ENCODE measurements at places on chromosomes 12 and 14. TPM values are rescaled to one million over a fixed set of nuclear protein-coding genes. Genes with fewer than 3 reads are reported as not detected.

The COX8C gene
- 1.2 TPM for total RNA-seq

The GNB3 gene
- total RNA-seq, result 0.95 TPM

DNA sequence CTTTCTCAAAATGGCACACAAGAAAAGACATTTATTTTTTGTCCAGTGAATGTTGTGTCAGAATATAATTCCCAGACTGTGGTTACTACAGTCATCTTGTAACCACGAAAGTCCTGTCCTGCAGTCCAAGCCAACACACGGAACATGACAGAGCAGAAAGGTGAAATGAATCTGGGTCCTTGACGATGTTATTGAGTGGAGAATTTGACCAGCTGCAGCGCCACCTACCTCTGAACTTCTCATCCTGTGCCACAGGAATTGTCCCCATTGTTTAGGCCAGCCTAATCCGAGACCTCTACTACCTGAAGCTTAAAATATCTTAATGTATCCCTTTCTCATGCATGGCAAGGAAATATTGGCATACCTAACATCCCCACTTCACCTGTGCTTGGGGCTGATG, 64.1 kb upstream of the OTX2 start:
- no peak overlapping the region for H3K4me3 ChIP-seq
- peaks cover 4% of the 10 kb centered on the region for H3K27me3 ChIP-seq
- no peaks in the 10 kb centered on the region for H3K4me1 ChIP-seq
- H3K27ac ChIP-seq, result no peak overlapping the region
- no peaks in the 10 kb centered on the region for H3K36me3 ChIP-seq

DNA sequence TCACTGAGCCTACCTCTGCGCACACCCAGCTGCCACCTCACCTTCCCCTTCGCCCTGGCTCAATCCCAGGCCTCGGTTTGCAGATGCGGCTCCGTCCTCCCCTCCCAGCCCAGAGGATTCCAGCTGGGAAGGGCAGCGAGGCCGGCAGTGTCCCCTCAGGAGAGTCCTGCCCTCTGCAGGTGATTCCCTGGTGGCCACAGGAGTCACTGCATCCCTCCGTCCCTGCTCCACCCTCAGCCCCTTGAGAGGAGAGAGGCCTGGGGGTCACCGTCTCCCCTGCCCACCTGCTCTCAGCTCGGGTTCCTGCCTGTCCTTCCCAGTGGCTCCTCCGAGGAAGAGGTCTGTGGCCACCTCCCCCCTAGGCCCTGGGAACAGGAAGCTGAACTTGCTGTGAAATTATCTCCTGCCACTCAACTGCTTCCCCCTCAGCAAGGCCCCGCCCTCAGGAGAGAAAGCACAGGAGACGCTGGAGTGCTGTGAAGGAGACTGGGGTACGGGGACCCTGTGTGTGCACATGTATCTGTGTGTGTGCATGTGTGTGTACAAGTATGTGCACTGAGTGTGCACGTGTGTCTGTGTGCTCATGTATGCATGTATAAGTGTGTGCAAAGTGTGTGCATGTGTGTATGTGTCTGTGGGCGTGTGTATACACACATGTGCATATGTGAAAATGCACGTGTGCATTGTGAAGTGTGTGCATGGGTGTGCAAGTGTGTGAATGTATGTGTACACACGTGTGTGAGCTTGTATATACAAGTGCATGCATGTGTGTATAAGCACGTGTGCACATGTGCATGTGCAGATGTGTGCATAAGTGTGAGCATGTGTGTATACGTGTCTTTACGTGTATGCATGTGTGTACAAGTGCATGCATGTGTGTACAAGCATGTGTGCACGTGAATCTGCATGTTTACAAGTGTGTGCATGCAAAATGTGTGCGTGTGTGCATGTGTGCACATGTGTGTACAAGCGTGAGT, 13.2 kb upstream of the GALNT9 start:
- DNase-seq, result no peak
- H3K36me3 ChIP-seq, result no peaks in the 10 kb centered on the region
- H3K4me3 ChIP-seq, result no peak overlapping the region
- no peak overlapping the region for H3K27ac ChIP-seq
- peaks cover 10% of the 10 kb centered on the region for H3K27me3 ChIP-seq

- H3K27me3 ChIP-seq, result no peaks in the 10 kb centered on the region
- no peak overlapping the region for H3K27ac ChIP-seq
- no peaks in the 10 kb centered on the region for H3K4me1 ChIP-seq
- no peak overlapping the region for H3K4me3 ChIP-seq
- H3K36me3 ChIP-seq, result no peaks in the 10 kb centered on the region
- no peak for DNase-seq
Measured at GRCh38 chr12:105935106-105935505, 203.6 kb downstream of the NUAK1 start.

DNA sequence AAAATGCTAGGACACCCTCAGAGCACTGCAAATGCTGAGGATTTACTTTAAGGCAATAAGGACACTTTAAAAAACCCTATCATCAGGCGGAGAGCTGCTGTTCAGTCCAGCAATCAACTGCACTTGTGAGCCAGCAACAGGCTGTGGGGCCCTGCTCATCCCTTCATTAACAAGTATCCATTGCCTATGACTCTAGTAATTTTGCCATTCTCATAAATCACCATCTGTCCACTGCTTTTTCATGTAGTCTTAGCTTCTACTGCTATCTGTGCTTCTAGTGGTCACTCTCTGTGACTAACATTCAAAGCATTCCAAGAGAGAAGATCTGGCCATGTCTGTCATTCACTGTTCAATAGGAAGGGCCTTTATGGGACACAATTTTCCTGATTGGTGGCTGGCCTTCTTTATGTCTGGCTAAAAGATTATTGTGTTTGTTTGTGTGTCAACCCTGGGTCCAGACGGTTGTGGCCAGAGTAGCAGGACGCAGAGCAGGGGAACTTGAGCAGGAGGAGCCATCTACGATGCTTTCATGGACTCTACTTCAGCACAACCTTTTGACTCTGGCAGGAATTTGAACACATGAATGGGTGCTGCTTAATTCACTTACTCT, 3.6 kb upstream of the KRAS start:
- H3K4me3 ChIP-seq, result no peak overlapping the region
- DNase-seq, result no peak
- H3K36me3 ChIP-seq, result peaks cover 8% of the 10 kb centered on the region
- peaks cover 28% of the 10 kb centered on the region for H3K27me3 ChIP-seq

- H3K36me3 ChIP-seq, result no peaks in the 10 kb centered on the region
- no peaks in the 10 kb centered on the region for H3K4me1 ChIP-seq
- no peaks in the 10 kb centered on the region for H3K27me3 ChIP-seq
- H3K27ac ChIP-seq, result no peak overlapping the region
- H3K4me3 ChIP-seq, result no peak overlapping the region
Measured at GRCh38 chr14:87629788-87630187, 363.2 kb downstream of the GALC start.

GRCh38 chr14:59199205-59199604, 10.7 kb downstream of the DAAM1 start:
- H3K4me3 ChIP-seq, result no peak overlapping the region
- peak overlapping the region; percentile 15 for H3K27ac ChIP-seq
- no peaks in the 10 kb centered on the region for H3K36me3 ChIP-seq
- peaks cover 7% of the 10 kb centered on the region for H3K4me1 ChIP-seq
- H3K27me3 ChIP-seq, result no peaks in the 10 kb centered on the region

- H3K36me3 ChIP-seq, result peaks cover 2% of the 10 kb centered on the region
- DNase-seq, result no peak
- no peaks in the 10 kb centered on the region for H3K4me1 ChIP-seq
- no peak overlapping the region for H3K4me3 ChIP-seq
Measured at GRCh38 chr14:95248432-95248831, 71.3 kb downstream of the CLMN start.

GRCh38 chr12:130456375-130457199, 118.9 kb downstream of the PIWIL1 start:
- no peaks in the 10 kb centered on the region for H3K4me1 ChIP-seq
- no peak overlapping the region for H3K27ac ChIP-seq
- DNase-seq, result no peak
- no peaks in the 10 kb centered on the region for H3K27me3 ChIP-seq
- H3K4me3 ChIP-seq, result no peak overlapping the region
- H3K36me3 ChIP-seq, result no peaks in the 10 kb centered on the region

- H3K27me3 ChIP-seq, result no peaks in the 10 kb centered on the region
- H3K36me3 ChIP-seq, result peaks cover 2% of the 10 kb centered on the region
- peaks cover 35% of the 10 kb centered on the region for H3K4me1 ChIP-seq
- H3K4me3 ChIP-seq, result no peak overlapping the region
- no peak overlapping the region for H3K27ac ChIP-seq
Measured at GRCh38 chr12:124484526-124484953, 82.9 kb downstream of the NCOR2 start.

DNA sequence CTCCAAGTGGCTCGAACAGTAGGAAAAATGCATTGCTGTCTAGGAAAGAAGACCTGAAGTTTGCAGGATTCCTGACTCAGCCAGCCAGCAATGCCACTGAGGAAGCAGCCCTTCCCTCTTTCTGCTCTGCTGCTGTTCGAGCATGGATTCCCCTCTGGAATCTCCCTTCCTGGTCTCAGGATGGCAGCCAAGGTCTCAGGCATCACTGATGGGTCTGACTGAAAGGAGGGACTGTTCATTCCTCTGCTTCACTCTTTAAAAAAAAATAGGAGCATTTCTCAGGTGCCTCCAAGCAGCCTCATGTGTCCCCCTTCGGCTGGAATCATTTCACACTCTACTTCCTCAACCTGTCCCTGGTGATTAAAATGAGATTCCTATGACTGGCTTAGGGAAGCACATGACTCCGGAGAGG, 62.4 kb downstream of the SLC15A4 start:
- no peak overlapping the region for H3K4me3 ChIP-seq
- no peak for DNase-seq
- H3K4me1 ChIP-seq, result no peaks in the 10 kb centered on the region
- no peaks in the 10 kb centered on the region for H3K36me3 ChIP-seq
- peaks cover 6% of the 10 kb centered on the region for H3K27me3 ChIP-seq
- H3K27ac ChIP-seq, result no peak overlapping the region

DNA sequence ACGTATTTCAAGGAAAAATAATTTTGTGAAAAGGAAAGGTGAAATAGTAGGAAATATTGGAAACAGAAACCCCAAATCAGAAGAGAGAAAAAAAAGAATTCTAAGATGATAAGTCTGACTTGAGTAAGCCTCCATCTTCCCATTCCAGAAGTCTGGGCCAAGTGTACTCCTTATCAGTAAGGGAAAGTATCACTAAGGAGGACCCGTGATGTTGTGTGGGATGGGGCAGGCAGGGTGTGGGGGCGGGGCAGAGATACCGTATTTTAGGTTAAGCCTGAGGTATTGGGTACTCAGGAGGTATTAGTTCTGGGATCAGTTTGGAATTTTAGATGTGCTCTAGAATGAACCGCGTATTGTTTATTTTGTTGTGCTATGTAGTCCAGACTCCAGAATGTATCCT, 33.8 kb upstream of the PSMA6 start:
- no peak for DNase-seq
- H3K4me3 ChIP-seq, result no peak overlapping the region
- no peaks in the 10 kb centered on the region for H3K27me3 ChIP-seq

- no peak for DNase-seq
- H3K4me3 ChIP-seq, result no peak overlapping the region
- H3K36me3 ChIP-seq, result no peaks in the 10 kb centered on the region
Measured at GRCh38 chr14:99064262-99064954, 207.6 kb downstream of the BCL11B start.

DNA sequence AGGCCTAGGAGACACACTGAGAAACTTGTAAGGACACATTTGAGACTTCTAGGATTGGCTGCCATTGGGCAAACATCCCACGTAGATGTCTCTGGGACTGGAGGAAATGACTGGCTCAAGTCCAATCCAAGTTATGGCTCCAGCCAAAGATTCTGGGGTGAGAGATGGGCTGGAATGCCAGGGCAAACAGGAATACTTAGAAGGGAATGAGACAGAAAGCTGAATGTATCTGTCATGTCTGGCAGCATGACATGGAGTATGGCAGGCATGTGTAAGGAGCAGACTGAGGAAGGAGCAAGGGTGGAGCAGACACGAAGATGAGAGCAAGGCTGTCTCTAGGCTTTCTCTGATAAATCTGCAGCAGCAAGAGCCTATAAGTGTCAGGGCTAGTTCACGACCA, 209.2 kb downstream of the PHLDA1 start:
- H3K36me3 ChIP-seq, result no peaks in the 10 kb centered on the region
- no peaks in the 10 kb centered on the region for H3K27me3 ChIP-seq
- no peak overlapping the region for H3K4me3 ChIP-seq
- no peak overlapping the region for H3K27ac ChIP-seq
- H3K4me1 ChIP-seq, result no peaks in the 10 kb centered on the region

- no peak overlapping the region for H3K27ac ChIP-seq
- DNase-seq, result no peak
- no peak overlapping the region for H3K4me3 ChIP-seq
- H3K4me1 ChIP-seq, result no peaks in the 10 kb centered on the region
Measured at GRCh38 chr14:100816950-100817901, 8.7 kb upstream of the MEG3 start.

DNA sequence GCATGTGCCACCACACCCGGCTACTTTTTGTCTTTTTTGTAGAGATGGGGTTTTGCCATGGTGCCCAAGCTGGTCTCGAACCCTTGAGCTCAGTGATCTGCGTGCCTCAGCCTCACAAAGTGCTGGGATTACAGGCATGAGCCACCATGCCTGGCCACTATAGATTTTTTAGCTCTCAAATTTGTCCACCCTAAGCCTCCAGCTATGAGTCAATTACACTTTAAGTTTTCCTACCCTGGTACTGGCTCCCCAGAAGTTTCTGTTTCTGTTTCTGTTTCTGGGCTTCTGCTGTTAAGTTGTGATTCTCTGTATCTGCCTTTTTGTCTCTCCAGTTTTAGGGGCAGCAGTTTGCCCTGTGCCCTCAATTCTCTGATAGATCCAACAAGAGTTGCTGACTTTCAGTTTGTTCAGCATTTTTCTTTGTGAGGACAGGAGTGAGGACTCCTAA, 4.4 kb upstream of the TINF2 start:
- no peaks in the 10 kb centered on the region for H3K27me3 ChIP-seq
- H3K36me3 ChIP-seq, result no peaks in the 10 kb centered on the region
- H3K27ac ChIP-seq, result peak overlapping the region; percentile 58
- peaks cover 60% of the 10 kb centered on the region for H3K4me1 ChIP-seq
- peak overlapping the region; percentile 82 for H3K4me3 ChIP-seq

- no peak for DNase-seq
- H3K36me3 ChIP-seq, result peaks cover 4% of the 10 kb centered on the region
- peak overlapping the region; percentile 55 for H3K4me3 ChIP-seq
- H3K27ac ChIP-seq, result peak overlapping the region; percentile 83
- H3K27me3 ChIP-seq, result no peaks in the 10 kb centered on the region
Measured at GRCh38 chr12:92077530-92077929, 68.1 kb downstream of the BTG1 start.

DNA sequence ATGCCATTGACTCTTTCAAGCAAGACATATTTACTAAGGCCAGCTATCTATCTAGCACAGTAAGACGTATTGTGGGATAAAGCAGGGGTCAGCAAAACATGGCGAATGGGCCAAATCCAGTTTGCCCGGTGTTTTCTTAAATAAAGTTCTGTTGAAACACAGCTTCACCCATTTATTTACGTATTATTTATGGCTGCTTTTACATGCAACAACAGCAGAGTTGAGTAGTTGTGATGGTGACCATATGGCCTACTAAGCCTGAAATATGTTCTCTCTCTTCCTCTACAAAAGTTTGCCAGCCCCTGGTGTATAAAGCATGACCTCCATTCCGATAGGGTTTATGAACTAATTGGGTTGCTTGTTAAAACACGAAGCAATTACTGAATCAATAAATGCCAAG, 322.1 kb downstream of the CCDC91 start:
- no peak overlapping the region for H3K27ac ChIP-seq
- no peak for DNase-seq
- H3K36me3 ChIP-seq, result no peaks in the 10 kb centered on the region
- no peaks in the 10 kb centered on the region for H3K27me3 ChIP-seq
- H3K4me3 ChIP-seq, result no peak overlapping the region

GRCh38 chr12:75101781-75102180, 107.9 kb downstream of the KCNC2 start:
- no peak overlapping the region for H3K27ac ChIP-seq
- H3K4me1 ChIP-seq, result no peaks in the 10 kb centered on the region
- no peaks in the 10 kb centered on the region for H3K36me3 ChIP-seq
- H3K27me3 ChIP-seq, result no peaks in the 10 kb centered on the region
